ENCODE measurements at places on chromosomes 3 and 15. TPM values are rescaled to one million over a fixed set of nuclear protein-coding genes. Genes with fewer than 3 reads are reported as not detected.

Gene AGBL1
- 1.1 TPM for total RNA-seq

Gene ANKRD63
- not detected for total RNA-seq

Gene PRTG
- 13.3 TPM for total RNA-seq

Gene CYP8B1
- total RNA-seq, result not detected

Gene CHRM5
- not detected for total RNA-seq

Gene CFAP91
- total RNA-seq, result 0.36 TPM

Gene SMCO1
- not detected for total RNA-seq

Gene SIDT1
- under 0.01 TPM for total RNA-seq
